ENCODE measurements at places on chromosomes 6 and 20. TPM values are rescaled to one million over a fixed set of nuclear protein-coding genes. Genes with fewer than 3 reads are reported as not detected.

Gene HLA-DRA
- 3.9 TPM for total RNA-seq

Gene CABLES2
- 2.3 TPM for total RNA-seq

Gene FAXC
- 49.3 TPM for total RNA-seq

Gene BNIP5
- total RNA-seq, result not detected
